CD4-positive, alpha-beta T cell treated with Interferon alpha-2 for 1 hour (primary cell): ENCODE measurements at places on chromosomes 7 and 10.

- peak; percentile 34 for DNase-seq
Observed at GRCh38 chr7:50270531-50271018, 33.9 kb upstream of the IKZF1 start.

DNA sequence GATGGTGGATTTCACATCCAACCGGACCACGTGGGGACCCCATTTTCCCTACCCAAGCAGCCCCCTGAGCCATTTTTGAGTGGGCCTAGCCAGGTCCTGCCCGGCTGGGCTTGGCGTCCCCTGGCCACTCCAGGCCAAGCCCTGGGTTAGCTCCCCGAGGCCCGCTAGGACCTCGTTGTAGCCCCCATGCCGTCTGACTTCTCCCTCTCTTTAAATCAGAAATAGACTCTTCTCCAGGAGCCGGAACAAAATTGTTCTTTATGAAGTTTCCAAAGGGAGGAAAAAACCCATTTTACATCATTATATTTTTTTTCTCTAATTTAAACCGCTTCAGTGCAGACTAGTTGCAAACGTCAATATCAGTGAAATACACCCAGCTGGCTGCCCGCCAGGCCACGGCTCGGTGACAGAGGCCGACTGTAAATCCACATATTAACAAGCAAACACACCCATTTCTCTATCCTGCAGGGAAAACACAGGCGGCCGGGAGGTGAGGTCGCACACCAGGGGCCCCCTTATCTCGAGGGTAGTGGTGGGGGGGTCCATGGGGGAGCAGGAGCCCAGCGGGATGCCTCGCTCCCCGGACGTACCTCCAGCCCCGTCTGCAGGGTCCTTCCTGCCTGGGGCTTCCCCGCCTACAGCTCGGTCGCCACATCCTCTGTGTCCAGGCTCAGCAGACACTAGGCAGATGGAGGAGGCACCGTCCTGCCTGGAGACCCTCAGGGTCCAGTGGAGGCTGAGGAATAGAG lies 72.7 kb downstream of the ELFN1 start:
- DNase-seq: peak; percentile 33

- DNase-seq: no peak
Observed at GRCh38 chr7:41912426-41912825, 209.5 kb upstream of the INHBA start.

DNA sequence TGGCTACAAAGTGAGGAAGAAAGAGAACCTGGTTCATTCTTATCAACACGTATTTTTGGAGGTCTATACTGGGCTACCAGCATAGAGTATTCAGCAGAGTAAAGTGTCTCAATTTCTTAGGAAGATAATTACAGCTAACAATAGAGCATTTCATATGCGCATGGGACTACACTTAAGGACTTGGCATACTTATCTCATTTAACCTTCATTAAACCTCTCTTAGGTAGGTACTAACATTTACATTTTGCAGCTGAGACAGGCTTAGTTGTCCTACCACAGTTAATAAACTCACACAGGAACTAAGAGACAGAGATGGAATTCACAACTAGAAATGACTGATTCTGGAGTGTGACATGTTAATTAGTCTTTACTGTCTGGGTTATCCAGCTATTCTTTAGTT lies 66.6 kb downstream of the NRBF2 start:
- no peak for DNase-seq

DNA sequence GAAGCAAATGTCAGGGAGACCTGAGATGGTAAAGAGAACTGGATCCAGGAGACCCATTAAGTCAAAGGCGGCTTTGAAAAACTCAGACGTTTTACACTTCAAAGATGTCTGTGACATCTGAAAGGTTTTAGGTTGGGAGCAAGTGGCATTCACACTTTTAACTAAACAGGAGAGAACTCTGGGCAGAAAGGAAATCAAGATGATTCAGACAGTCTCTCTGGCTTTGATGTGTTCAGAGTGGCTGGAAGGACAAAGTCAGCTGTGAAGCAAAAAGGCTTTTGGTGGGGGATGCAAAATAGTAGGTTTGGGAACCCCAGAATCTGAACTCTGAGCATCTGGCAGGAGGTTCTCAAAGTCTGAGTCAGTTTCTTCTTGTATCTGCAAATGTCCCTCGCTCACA lies 66.6 kb downstream of the PRKCQ start:
- DNase-seq: no peak

DNA sequence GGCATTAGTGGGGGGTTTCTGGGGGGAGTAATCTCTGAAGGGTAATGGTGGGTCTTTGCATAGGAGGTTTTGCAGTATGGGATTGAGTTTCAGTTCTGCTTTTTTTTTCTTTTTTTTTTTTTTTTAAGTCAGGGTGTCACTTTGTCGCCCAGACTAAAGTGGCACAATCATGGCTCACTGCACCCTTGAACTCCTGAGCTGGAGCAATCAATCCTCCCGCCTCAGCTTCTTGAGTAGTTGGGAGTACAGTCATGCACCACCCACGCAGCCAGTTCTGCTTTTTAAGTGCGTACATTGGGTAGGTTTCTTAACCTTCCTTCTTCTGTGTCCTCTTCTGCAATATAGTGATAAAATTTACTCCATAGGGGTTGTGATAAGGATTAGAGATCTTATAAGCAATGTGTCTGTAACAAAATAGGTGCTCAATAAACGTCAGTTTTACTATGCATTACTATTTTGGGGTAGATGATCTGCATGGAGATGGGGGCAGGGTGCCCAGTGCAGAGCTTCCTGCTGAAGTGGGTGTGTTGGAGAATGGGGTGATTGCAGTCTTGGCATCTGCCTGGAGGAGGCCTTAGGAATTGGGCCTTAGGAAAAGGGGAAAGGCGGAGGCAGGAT lies 9.6 kb downstream of the KAZALD1 start:
- DNase-seq: peak; percentile 81

- no peak for DNase-seq
Observed at GRCh38 chr10:92789786-92790185, 58.5 kb upstream of the EXOC6 start.

DNA sequence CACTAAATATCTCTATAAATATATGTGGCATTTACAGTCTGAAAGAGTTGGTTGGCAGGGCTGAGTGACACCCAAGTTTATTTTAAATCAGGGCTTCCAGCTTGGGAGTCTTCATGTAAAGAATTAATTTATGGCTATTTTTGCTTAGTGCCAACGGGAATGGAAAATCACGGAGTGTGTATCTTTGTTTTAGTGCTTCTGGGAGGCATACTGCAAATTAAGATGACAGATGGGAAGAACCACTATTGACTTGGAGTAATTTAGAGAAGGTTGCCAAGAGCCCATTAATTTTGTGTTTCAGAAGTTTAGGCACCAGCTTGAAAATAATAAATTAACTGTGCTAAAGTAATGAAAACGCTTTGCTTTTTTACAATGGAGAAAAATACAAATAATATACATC lies 135.2 kb downstream of the GPR37 start:
- no peak for DNase-seq

- DNase-seq: no peak
Observed at GRCh38 chr7:150323682-150324372, 482 bp upstream of the ACTR3C start.

DNA sequence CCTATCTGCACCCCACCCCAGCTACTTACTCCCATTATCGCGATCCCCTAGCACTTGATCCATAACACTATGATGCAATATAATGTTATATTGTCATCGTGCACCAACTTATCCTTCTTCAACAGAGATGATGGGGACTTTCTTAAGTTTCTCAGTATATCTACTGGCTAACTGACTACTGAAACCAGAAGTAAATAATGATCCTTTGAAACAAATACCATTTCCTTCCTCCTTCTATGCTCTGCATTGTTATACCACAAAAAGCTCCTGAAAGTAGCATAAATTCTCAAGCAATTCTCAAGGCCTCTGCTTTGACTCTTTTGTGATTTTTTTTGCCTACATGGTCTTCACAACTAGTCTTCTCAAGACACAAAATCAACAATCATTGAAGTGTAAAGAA lies 68.9 kb downstream of the HTR7 start:
- no peak for DNase-seq

DNA sequence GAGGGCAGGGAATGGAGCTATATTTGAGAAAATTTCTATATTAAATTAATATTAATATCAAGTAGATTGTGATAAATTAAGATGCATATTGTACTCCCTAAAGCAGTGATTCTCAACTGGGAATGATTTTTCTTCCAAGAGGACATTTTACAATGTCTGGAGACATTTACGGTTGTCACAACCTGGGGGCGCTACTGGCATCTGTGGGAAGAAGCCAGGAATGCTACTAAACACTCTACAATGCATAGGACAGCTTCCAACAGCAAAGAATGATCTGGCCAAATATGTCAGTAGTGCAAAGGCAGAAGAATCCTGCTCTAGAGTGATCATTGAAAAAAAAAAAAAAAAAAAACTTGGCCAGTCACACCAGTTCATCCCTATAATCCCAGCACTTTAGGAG lies 100.0 kb downstream of the LSM5 start:
- no peak for DNase-seq

- no peak for DNase-seq
Observed at GRCh38 chr10:48896756-48897440, 42.7 kb downstream of the LRRC18 start.

GRCh38 chr10:58990693-58991092 lies 185.8 kb upstream of the PHYHIPL start:
- DNase-seq: no peak

DNA sequence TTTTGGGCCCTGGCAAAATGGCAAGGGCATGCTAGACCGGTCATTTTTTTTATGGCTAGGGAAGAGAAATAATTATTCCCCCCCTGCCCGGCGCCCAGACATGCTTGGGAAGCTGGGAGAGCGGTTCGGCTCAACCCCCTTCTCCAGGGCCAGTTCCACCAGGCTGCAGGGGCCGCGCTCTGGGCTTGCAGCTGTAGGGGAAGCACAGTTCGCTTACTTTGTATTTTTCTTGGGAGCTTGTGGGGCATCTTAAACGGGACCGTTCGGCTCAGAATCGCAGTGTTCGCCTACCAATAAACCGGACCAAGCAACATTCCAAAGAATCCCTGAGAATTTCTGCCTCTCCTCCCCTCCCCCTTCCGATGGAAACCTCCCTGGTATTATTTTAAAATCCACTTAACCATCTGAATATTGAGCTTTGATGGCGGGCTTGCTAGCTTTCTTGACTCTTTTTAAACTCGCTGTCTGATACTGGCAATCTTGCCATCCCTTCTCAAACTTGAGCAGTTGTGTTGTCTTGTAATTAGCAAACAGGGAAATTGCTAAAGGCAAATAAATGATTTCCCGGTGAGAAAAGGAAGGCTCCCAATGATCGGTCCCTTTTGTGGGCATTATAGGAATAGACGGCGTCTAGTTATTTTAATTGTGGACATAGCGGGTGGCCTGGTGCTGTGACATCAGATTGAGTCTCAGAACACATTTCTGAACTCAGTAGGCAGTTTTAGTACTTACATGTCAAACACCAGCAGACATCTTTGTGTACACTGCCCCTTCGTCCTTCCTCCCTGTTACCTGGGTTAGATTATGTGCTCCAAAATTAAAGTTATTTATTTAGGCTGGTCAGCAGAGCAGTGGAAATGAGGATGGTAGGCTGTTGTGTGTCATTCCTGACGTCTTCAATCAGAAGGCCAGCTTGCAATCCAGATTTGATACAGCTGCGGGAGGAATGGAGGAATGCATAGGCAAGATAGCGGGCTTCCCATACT lies 3.4 kb downstream of the TCF7L2 start:
- no peak for DNase-seq

- DNase-seq: no peak
Observed at GRCh38 chr7:98949336-98950044, 71.2 kb downstream of the TRRAP start.

GRCh38 chr7:40306596-40306995 lies 171.8 kb downstream of the SUGCT start:
- DNase-seq: no peak

DNA sequence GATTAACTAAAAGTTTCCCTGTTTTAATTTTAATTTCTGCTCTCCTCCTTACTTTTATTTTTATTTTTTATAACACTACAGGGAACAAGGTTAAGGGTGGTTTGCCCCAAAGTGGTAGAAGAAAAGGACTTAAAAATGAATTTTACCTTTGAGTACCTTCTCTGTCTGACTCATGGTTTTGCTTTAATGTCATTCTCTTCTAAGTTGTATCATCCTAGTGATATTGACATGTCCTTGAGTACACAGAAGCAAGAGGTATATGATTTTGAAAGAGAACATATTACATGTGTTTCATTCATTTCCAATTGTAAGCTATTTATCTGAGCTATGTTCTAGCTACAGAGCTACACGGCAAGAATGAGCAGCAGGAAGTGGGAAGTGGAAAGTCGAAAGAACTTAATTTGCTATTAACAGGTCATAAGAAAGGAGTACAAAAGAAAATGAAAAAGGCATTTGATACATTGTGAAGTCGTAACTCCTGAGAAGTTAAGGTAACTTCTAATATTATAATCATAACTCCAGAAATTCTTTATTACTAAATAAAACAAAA lies 112.5 kb downstream of the SEMA3A start:
- no peak for DNase-seq

DNA sequence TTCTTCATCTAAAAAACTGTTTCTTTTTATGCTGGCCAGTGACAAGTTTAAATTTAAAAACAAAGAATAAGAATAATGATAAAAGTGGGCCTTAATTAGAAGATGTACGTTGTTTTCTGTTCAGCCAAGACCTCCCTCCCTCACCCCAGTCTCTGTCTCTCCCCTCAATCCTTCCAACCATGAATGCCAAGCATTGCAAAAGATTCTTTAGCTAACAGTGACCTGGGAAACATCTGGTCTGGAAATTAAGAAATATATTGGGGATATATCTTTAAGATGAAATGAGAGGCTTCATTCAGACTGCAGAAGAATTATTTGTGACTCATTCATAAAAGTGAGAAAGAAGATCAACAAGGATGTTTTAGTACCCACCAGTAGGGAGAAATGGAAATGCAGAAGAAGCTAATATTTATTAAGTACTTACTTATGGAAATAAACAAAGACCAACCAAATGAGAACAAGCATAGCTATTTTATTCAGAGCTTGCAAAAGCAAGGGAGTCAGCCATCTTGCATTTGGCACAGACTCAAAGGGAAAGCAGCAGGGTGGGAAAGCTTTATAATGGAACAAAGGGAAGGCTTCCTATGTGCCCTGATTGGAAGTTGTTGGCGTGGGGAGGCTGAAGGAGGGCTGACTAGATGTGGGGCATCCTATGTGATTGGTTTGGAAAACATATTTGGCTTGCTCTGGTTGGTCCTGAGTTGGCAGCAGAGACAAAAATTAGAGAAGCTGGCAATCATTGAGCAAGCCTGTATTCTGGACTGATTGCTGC lies 595.4 kb upstream of the GHITM start:
- DNase-seq: no peak

DNA sequence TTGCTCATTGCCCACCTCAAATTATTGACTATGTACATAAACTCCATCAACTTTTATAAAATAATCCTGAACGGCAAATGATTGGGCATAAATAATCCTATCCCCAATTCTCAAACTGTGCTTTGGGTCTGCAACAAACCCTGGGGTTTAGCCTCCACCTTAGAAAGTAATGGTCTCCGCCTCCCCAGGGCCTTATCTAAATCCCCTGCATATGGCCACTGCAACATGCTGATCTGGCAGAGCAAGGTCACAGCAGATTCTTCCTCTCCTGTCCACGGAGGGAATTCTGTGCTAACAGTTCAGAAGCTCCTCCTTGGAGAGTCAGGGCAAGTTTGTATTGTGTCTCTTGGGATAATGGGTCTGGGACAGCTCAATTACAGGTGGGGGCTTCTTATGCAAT lies 18.4 kb downstream of the FXYD4 start:
- no peak for DNase-seq
